ENCODE measurements at places on chromosomes 5 and 9.

GRCh38 chr9:123658792-123659191 lies 271.1 kb downstream of the DENND1A start:
- DNase-seq = no peak

DNA sequence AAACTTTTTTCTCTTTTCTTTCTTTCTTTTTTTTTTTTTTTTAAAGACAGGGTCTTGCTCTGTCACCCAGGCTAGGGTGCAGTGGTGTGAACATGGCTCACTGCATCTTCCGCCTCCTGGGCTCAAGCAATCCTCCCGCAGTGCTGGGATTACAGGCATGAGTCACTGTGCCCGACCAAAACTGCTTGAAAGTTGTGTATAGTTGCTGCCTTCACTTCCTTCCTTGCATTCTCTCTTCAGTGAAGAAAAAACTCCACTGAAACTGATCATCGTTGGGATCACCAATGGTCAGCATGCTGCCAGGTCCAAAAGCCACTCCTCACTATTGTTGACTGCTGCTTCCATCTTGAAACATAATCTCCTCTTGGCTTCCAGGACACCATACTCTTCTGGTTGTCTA lies 66.6 kb upstream of the CTNNA1 start:
- DNase-seq = no peak

DNA sequence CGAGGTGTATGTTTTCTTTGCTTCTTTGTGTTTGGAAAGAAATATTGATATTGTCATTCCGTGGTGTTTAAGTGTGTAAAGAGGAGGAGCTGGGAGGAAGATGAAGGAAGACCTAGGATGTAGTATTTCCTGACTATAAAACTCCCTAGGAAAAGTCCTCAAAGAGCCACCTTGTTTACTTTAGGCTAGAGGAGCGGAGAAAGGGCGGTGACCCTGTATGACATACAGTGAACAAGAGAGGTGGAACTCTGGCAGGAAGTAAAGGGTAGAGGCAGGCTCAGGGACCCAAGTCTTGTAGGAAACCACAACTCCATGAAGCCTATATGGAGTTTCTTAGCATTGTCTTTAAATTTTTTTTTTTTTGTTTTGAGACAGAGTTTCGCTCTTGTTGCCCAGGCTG lies 303.9 kb downstream of the DOCK8 start:
- DNase-seq = no peak

DNA sequence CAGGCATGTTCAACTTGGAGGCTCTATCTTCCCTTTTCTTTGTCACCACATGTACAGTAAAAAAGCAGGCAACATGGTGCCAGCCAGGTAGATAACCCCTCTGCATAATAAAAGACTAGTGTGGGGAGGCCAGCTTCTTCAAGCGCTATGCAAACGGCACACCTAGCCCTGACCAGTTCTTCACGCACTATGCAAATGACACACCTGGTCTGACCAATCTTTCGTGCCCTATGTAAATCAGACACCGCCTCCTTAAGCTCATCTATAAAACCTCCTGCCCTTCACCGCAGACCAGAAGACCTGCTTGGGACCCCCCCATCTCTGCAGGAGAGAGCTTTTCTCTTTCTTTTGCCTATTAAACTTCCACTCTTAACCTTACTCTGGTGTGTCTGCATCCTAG lies 28.1 kb upstream of the UGCG start:
- DNase-seq = no peak

DNA sequence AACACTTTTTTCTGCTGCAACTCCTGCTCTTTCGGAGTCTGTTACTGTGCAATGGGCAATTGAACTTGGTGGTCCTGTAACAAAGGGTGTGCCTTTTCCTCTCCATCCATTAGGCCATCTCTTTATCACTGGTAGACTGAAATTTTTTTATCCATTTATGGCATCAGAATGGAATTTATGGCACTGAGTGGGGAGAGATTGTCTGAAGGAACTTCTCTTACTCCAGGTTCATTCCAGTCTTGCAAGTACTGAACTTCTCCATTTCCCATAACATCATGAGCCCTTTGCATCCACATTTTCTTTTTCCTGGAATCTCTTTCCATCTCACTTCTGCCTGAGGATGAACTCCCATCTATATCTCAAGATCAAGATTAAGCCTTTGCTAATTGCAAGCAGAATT lies 10.0 kb downstream of the SLC46A2 start:
- no peak for DNase-seq

GRCh38 chr5:169631360-169631759 lies 5.7 kb upstream of the DOCK2 start:
- DNase-seq = no peak

DNA sequence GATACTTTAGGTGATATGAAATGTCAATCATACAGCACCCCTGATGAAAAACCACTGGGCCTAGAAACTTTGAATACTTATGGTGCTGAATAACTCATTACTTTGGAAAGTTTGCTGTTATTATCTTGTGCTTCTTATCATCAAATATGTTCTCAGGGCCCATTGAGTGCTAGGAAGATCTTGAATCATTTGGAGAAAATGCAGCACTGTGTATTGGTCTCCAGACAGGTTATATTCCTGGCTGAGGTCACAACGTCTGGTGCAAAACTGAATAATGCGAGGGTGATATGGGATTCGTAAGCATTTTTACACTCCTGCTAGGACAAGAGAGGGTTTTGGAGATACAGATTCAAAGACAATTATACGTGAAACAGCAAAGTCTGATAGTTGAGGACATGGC lies 249.4 kb upstream of the TNC start:
- DNase-seq = no peak

DNA sequence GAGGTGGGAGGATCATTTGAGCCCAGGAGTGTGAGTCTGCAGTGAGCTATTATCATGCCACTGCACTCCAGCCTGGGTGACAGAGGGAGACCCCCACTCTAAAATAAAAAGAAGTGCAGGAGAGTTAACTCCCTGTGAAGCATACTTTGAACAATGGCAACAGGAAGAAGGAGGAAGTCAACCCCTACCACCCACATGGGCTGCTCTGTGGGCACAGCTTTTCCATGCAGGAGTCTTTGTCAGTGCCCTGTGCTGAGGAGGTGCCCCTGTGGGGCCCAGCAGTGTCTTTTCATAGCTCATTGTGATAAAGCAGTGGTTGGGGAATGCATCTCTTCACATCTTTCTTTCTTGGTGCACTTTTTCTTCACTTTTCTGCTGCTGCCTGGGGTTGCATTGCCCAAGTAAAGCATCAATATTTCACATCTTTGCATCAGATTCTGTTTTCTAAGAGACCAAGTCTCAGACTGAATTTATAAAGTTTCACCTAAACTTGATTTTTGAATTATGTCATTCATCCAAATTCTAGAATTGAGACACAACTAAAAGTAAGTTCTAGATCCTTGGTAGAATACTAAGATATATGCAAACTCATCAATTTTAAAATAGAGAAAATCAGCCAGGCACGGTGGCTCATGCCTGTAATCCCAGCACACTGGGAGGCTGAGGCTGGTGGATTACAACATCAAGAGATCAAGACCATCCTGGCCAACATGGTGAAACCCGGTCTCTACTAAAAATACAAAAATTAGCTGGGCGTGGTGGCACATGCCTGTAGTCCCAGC lies 316.6 kb downstream of the DNAH5 start:
- DNase-seq = no peak

DNA sequence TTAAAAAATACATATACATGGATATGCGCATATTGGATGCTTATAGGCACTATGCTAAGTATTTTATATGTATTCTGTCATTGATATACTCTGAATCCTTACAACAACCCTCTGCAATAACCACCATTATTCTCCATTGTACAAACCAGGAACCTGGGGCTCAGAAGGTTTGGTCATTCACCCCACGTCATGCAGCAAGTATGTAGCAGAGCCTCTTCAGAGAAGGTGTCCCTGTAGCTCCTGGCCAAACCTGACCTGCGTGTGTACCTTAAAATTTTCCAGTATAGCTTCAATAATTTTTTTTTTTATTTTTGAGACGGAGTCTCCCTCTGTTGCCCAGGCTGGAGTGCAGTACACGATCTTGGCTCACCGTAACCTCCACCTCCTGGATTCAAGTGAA lies 51.9 kb downstream of the MFAP3 start:
- DNase-seq = no peak

- DNase-seq = no peak
These were observed 125.7 kb downstream of the NIPBL start for GRCh38 chr5:37002176-37002751.

- no peak for DNase-seq
These were observed 395.7 kb upstream of the ZNF462 start for GRCh38 chr9:106467113-106467864.

DNA sequence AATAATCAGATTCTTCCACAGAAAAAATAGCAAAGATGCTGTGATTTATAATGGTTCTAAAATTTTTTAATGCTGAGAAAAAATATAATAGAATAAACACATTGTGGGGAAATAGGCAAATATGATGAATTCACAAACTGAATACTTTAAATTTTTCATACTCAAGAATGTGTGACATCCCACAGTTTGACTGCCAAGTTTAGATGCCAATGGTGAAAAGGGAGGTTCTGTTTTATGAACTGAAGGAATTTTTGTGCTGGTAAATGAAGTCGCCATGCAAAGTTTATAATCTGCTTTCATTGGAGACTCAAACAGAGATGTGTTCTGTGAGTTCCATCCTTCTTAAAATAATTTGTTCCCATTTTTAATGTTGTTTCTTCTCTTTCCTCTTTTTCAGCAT lies 367.5 kb upstream of the ADAMTS16 start:
- no peak for DNase-seq

- no peak for DNase-seq
These were observed 44.9 kb upstream of the GNPDA1 start for GRCh38 chr5:142057697-142058056.

- DNase-seq = no peak
These were observed 42.7 kb upstream of the PLPP1 start for GRCh38 chr5:55577353-55578060.

DNA sequence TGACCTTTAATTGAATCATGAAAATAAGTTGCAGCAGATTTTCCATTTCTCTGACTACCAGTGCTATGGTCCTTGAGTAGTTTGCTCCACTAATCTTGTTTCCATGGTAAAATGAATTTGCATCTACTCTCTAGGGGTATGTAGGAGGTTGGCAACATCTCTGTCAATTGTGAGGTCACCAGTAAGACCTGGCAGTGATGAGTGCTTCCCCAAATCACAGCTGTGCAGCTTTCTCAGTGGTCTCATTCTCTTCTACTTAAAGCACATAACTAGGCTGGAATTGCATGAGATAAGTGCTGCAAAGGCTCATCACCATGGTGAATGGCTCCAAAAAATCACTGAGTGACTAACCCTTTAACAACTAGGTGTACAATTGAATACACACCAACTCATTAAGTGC lies 36.3 kb downstream of the ADAMTS19 start:
- DNase-seq = no peak

GRCh38 chr9:30673132-30673531 lies 1711.3 kb upstream of the ACO1 start:
- no peak for DNase-seq

GRCh38 chr5:115430374-115430773 lies 114.2 kb downstream of the FEM1C start:
- DNase-seq = no peak

DNA sequence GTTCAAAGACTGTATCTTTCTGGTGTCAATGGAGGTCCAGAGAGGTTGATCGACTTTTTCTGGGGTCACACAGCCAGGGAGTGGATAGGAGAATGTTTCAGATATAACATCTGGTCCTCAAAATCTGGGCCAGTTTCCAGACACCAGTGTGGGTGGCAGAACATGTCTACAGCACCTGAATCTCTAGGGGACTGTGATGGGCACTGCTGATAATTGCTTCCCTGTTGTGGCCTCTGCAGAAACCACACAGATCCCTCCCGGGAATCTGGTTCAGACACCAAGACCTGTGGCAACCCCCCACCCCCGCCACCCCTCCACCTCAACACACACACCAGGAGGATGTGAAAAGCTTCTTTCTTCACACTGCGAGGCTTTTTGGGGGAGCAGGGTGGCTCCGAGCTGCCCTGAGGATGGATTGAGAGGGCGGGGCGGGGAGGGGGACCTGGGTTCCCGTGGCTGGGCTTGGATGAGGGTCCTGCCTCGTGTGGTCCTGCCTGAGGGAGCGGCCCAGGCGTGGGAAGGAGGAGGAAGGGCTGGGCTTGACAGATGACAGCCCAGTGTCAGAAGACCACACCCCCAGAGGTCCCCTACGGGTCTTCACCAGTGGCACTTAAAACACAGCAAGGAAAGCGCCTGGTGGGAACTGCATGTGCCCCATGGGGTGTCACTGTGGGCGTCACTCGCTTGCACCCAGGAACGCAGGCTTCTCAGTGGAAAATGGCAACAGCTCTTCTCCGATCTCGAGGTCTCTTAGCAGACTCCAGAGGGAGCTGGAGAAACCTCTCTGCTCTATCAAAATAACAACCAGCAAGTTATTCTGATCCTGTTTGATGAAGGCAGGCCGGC lies 55.2 kb downstream of the TRIP13 start:
- no peak for DNase-seq

- no peak for DNase-seq
These were observed 335.3 kb downstream of the DIRAS2 start for GRCh38 chr9:90307167-90307833.

GRCh38 chr9:91119142-91119541 lies 242.6 kb downstream of the AUH start:
- no peak for DNase-seq

- DNase-seq = no peak
These were observed 140.1 kb downstream of the CEMIP2 start for GRCh38 chr9:71628247-71628646.

DNA sequence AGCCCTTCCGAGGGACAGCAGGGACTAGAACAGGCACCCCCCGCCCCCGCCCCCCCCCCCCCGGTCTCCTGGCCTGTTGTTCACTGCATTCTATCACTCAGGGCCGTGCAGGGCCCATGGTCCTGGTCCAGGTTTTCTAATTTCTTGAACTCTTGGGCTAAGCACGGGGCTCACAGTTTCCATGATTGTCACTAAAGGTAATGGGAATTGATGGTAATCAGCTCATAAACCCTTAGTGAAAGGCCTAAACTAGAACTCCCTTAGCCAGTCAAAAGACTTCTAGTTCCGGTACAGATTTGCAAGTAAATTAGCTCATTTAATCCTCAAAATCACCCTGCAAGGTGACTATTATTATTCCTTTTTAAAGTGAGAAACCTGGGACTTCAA lies 14.7 kb upstream of the PWWP2A start:
- no peak for DNase-seq

DNA sequence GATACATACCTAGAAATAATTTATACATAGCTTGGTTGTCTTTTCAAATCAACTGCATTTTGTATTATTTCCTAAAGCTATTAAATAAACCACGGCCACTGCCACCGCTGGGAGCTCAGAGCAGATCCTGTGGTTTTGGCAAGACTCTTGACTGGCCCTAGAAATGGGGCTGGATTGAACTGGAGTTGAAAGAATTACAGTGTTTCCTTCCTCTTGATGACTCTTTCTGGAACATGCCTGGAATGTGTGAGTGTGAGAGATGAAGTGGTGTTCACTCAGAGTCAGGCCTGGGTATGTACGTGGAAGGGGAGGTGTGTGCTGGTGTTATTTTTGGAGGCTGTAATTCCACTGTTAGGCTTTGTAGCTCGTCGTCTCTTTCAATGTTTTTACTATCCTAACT lies 45.9 kb downstream of the TEK start:
- no peak for DNase-seq

DNA sequence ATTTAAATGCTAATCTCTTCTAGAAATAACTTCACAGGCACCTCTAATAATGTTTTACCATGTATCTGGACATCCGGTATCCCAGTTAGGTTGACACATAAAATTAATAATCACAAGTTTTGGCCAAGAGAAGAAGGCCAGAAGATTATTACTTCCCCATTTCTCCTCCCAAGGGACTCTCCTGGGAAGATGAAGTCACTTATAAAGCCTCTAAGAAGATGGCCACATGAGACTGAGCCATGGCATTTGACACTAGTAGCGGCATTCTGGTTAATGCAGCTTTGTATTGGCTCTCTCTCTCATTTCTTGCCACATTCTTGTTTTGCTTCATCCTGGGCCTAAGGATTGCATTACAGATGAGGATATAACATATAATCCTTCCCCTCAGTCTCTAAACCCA lies 34.5 kb upstream of the RASA1 start:
- DNase-seq = no peak
